ENCODE measurements at places on chromosomes 2 and 18.

- no peak for DNase-seq
These were observed 27.5 kb downstream of the TFCP2L1 start for GRCh38 chr2:121257480-121257840.

DNA sequence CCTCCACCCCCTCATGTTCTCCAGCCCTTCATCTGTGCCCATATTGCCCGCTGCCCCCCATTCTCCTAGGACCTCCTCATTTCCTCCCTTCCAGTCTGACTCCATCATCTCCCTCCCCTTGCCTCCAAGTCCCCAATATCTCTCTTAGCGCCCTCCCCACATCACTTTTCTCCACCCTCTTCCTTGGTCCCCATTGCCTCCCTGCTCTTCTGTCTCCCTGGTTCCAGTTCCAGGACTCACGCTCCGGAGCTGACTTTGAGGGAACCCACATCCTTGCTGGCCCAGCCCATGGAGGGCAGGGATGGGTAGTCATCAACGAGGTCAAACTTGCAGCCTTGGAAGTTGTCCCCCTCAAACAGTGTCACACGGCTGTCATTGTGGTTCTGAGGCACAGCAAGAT, 2.6 kb downstream of the CRYBA2 start:
- DNase-seq, result no peak

- DNase-seq, result no peak
These were observed 72.5 kb downstream of the GNAL start for GRCh38 chr18:11761553-11761952.

DNA sequence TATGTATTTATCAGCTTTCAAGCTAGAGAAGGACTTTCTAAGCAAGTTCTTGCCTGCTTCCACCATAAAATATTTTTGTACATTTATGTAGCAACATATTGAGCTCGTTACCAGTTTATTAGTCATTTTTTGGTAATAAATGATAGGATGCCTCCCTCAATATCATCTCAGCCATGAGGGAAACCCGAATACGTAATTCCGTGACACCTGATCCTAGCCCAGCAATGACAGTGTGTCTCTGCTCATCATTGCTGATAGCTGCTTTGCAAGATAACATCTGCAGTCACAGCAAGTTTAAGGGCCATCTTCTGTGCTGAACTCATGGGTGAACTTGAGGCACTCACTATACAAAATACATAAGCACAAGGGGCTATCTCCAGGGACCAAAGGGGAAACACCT, 62.2 kb downstream of the COL6A3 start:
- DNase-seq, result no peak

DNA sequence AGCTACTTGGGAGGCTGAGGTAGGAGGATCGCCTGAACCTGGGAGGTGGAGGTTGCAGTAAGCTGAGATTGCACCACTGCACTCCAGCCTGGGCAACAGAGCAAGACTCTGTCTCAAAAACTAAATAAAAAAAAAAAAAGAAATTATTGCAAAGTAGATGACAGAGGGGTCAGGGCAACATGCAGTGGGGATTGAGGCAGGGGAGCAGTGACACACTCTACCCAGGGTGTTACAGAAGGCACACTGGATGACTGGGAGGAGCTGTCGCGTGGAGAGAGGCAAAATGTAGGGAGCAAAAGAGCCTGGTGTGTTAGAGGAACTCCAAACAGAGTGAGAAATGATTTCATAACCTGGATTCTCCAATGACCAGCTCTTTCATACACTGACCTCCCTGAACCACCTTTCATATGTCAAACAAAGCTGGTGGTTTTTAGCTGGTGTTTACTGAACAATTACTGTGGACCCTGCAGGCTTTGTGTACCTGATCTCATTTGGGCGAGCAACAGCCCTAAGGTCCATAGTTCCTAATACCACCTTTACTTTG, 22.1 kb downstream of the FBXO41 start:
- DNase-seq, result no peak

DNA sequence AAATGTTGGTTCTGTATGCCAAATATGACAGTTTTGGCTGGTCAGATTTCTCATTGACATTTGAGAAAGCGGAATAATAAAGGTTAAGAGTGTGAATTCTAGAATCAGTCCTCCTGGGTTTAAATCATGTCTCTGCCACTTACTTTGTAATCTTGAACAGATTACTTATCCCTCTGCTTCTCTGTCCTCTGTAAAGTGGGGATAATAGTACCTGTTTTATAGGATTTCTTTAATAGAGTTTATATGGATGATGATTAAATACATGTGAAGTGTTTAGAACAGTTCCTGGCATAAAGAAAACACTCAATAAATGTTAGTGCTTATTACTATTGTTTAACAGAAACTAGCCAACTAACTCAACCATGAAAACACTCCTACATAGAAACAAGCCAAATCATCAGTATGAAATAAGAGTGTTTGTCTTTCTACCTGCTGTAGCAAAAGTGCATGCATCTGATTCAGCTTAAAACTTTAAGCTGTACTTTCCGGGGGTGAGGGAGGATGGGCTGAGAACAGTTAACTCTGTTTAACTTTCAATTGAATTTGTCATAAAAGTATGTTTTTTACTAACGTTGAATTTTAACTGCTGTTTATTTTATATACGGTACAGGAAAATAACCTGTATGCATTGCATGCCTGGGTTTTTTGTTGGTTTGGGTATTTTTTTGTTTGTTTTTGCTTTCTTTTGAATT, 6.8 kb downstream of the HTR2B start:
- DNase-seq, result no peak

- no peak for DNase-seq
These were observed 38.3 kb upstream of the SMAD2 start for GRCh38 chr18:47968721-47969120.
